A549 treated with ZK216348 at 1 μM for 4 hours (cell line): ENCODE measurements at places on chromosomes 11 and 22. TPM values are rescaled to one million over a fixed set of nuclear protein-coding genes. Genes with fewer than 3 reads are reported as not detected.

Gene SEC14L6
- total RNA-seq = not detected in 5 replicates

Gene FOXRED2
- 10.7 to 17.9 TPM (median 16.3 TPM) in 5 replicates for total RNA-seq

Gene RIMBP3B
- total RNA-seq = 0.19 to 0.67 TPM (median 0.42 TPM) in 5 replicates

Gene MS4A3
- not detected in 5 replicates for total RNA-seq

Gene MMP27
- not detected in 5 replicates for total RNA-seq

Gene LSP1
- 1.2 to 2.7 TPM (median 1.8 TPM) in 5 replicates for total RNA-seq

Gene TESMIN
- total RNA-seq = 2.8 to 7.3 TPM (median 5.1 TPM) in 5 replicates
